Activated CD8-positive, alpha-beta memory T cell treated with anti-CD3 and anti-CD28 coated beads, Interleukin-2, amount 50 U/mL, for 48 hours (primary cell): ENCODE measurements at places on chromosomes 6 and 20.
A peak's percentile ranks its signal among the peaks of the same experiment; 100 is the strongest.

DNA sequence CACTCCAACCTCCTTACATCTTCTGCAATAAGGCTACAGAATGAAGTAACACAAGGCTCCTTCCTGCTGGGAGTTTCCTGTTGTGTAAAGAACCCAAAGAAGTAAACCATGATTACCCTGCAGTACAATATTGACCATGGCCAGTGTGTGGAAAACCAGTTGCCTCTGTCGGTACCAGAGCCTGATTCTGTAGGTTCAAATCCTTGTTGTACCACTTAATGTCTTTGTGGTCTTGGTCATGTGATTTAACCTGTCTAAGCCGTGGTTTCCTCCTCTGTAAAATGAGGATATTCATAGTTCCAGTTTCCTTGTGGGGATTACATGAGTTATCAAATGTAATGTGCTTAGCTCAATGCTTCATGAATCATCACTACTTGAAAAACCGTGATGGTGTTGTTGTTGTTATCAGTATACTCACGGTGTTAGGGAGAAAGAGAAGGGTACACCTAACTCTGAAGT, 60.3 kb upstream of the PRELID3B start:
- DNase-seq: no peak

DNA sequence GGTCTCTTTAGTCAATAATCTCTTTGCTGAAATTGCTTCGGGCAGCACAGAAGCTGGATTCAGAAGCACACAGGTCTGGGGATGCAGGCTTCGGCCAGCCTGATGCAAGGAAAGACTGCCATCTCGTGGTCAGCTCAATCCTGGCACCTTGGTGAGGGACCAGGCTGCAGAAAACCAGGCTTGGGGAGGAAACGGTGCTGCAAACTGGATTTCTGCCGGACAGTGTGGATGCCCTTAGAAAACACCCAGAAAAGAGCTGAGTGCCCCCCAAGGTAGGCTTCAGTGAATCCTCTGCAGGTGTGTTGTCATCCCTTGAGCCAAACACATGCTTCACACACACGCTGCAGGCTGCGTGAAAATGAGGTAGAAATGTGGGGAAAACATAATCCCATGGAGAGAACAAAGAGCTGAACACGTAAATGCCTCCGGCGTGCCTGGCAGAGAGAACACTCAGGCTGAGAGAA, 89.8 kb upstream of the PAX1 start:
- DNase-seq: peak; percentile 72

- DNase-seq: no peak
These were observed 58.1 kb upstream of the SHLD1 start for GRCh38 chr20:5691918-5692618.

DNA sequence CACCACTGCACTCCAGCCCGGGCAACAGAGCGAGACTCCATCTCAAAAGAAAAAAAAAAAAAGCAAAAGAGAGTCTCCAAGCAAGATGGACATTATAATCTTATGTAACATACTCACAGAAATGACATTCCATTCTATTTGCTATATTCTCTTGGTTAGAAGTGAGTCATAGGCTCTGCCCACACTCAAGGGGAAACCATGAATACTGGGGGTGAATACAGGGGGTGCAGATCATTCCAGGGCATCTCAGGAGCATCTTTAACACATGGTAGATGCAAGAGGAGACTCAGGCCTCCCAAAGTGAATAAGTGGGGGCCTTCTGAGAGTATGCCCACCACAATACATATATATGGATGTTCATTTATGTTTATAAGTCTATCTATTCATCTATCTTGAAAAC, 18.3 kb upstream of the RANBP9 start:
- no peak for DNase-seq

DNA sequence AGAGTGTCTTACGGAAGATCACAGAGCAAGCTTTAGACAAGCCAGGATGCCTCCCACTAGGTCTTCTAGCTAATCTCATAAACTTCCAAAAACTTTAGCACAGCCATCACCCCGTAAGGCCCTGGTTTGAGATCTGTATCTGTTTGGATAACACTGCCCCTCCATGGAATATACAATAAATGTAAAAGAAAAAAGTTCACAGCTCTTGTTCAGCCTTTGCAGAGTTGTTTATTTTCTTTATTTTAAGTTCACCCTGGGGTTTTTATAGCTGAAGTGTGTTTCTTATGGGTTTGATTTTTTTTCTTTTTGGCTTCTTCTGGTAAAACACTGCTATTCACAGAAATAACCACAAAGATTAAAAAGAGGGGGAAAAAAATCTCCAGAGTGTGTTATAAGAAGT, 125.6 kb downstream of the EYA2 start:
- no peak for DNase-seq

- no peak for DNase-seq
These were observed 107.4 kb upstream of the TAB2 start for GRCh38 chr6:149209871-149210775.

DNA sequence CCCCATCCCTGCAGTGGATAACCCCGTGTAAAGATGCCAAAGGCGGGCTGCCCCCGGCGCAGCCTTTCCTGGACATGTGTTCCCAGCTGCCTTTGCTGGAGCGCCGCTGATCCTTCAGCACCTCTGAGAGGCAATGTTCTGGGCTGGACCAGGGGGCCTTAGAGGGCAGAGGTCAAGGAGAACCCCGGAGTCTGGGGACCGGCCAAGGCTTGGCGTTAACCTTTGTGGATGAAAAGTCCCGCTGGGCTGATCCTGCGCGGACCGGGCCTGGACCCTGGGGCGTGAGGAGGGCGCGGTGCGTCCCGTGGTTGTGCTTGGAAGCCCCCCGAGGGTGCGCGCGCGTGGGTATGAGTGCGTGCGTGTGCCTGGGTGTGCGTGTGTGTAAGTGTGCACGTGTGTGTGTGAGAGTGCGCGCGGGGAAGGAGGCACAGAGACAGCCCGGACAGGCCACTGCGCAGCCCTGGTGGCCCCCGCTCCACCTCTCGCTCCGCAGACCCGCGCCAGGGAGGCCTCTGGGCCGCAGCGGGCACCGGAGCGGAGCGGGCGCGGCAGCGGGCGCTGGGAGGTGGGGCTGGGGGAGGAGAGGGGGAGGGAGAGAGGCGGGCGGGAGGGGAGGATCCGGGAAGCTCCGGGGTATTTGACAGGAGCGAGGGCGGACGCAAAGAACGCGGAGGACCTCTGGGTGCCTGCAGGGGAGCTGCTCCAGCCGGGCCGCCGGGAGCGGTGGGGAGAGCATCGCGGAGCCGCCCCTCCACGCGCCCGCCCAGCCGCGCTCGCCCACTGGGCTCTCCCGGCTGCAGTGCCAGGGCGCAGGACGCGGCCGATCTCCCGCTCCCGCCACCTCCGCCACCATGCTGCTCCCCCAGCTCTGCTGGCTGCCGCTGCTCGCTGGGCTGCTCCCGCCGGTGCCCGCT, at the start of gene SMOC2:
Gene SMOC2 (plus strand): TSS at position 665 of the 914 bp plus-strand sequence. CDS start 187 bp downstream, at position 852.
- DNase-seq: no peak

DNA sequence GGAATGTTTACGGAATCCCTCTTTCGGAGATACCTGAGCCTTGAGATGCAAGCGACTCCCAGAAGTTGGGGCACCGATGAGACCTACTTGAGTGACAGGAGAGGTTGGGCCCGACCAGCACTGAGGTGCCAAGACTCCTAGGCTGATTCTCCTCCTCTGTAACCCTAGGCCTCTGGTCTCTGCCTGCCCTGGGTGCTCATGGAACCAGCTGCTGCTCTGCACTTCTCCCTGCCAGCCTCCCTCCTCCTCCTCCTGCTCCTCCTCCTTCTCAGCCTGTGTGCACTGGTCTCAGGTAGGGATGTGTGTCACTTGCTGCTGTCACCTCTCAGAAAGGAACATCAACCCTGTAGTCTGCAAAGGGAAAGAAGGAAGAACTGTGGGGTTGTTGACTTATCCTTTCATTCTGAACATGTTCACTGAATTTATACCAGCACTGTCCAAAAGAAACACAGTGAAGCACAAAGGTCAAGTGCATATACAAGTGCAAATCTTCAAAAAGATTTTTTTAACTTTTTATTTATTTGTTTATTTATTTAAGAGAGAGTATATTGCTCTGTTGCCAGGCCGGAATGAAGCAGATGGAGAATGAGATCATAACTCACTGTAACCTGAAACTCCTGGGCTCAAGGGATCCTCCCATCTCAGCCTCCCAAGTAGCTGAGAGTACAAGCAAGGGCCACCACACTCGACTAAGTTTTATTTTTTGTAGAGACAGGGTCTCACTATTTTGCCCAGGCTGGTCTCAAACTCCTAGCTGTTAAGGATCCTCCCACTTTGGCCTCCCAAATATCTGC, 913 bp downstream of the BTN2A2 start:
- DNase-seq: peak; percentile 61

DNA sequence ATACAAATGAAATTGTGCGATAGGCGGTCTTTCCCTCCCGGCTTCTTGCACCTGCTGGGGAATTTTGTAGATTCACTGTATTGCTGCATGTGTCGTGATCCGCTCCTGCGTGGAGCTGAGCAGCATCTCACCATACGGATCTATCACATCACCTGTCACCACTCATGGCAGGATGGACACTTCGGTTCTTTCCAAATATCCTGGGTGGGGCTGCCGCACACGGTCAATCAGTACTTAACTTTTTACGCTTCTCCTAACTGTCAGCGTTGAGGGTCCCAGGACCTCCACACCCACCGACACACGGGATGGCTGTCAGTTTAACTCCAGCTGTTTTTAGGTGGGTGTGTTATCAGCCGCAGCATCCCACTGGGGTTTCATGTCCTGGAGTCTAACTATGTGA, 19.2 kb downstream of the TAF4 start:
- DNase-seq: no peak

GRCh38 chr6:139247618-139248017, 44.2 kb downstream of the TXLNB start:
- no peak for DNase-seq

DNA sequence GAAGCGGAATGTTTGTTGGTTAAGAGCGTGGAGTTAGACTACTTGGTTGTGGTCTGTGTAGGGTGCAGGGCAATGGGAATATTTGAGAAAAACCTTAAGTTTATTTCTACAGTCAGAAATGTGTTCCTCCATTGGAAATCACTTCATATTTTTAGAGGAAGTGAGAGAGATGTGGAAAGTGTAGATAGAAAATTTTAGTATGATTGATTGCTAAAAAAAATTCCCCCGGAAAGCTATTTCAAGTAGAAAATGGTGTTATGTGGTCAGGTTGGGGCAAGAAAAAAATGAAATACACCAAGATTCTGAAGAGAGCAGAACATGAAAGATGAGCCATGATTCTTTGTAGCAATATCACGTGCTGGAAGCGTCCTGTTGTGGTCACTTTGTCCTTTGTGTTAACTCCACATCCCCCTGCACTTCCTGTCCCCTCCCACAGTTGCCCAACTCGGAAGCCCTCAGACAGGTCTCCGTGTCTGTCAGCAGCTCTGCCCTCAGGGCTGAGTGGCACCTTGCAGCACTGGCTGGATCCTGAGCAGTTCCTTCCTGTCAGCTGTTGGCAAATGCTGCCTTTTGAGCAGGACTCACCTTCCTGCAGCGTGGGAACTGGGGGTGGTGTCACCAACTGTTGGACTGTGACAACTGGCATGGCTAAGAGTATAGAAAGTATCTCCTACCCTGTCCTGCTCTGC, 137.5 kb upstream of the SLC24A3 start:
- DNase-seq: no peak

- DNase-seq: no peak
These were observed 8.1 kb upstream of the TSPYL1 start for GRCh38 chr6:116287689-116288282.

DNA sequence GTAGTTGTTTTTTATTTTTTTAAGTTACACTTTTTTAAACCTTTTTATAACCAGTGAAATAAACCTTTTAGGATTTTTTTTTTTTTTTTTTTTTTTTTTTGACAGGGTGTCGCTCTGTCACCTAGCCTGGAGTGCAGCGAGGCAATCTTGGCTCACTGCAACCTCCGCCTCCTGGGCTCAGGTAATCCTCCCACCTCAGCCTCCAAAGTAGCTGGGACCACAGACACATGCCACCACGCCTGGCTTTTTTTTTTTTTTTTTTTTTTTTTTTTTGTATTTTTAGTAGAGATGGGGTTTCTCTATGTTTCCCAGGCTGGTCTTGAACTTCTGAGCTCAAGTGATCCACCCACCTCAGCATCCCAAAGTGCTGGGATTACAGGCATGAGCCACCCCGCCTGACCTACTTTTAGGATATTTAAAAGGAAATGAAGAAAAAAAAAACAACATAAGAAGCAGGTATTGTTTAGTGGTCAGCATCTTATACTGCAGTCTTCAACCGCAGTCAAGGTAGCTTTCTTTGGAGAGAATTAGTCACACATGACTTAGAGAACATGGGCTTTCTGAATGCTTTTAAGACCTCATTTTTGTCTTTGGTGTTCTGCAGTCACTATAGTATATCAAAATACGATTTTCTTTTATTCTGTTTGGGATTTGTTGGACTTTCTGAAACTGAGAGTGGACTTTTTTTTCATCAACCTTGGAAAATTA, 1.6 kb downstream of the POLR1H start:
- no peak for DNase-seq

- DNase-seq: no peak
These were observed 47.8 kb downstream of the KCNQ2 start for GRCh38 chr20:63424613-63425012.

- no peak for DNase-seq
These were observed 2.3 kb upstream of the GMPR start for GRCh38 chr6:16236009-16236501.

DNA sequence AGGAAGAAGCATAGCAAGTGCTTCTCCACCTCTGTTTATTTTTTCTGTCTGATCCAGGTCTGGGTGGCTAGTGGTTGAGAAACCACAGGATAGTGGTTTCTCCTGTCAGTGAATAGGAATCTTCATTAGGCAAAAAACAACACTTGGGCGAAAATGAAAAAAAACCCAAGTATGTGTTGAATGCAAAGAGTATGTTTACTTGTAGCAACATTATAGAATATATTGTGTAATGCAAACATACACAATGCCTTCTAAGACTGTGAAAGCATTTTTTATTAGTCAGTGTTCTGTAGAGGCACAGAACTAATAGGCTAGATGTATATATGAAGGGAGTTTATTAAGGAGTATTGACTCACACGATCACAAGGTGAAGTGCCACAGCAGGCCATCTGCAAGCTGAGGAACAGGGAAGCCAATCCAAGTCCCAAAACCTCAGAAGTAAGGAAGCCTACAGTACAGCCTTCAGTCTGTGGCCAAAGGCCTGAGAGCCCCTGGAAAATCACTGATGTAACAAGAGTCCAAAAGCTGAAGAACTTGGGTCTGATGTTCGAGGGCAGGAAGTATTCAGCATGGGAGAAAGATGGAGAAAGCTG, 111.1 kb downstream of the UST start:
- DNase-seq: no peak

GRCh38 chr20:46683939-46684750, 5.1 kb downstream of the TP53RK start:
- DNase-seq: no peak

- no peak for DNase-seq
These were observed 429.9 kb upstream of the ARID1B start for GRCh38 chr6:156347246-156347645.

- no peak for DNase-seq
These were observed 482.3 kb upstream of the MANEA start for GRCh38 chr6:95094751-95095663.

GRCh38 chr6:137471497-137471896, 22.7 kb downstream of the OLIG3 start:
- DNase-seq: no peak

DNA sequence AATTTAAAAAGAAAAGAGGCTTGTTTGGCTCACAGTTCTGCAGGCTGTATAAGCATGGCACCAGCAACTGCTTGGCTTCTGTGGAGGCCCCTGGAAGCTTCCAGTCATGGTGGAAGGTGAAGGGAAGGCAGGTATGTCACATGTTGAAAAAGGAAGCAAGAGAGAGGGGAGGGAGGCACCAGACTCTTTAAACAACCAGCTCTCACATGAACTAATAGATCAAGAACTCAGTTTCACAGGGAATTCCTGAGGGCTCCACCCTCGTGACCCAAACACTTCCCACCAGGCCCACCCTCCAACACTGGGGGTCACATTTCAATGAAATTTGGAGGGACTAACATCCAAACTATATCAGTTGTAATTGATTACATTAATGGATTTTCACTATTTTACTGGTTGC, 127.9 kb upstream of the MLIP start:
- no peak for DNase-seq
